ENCODE measurements at places on chromosomes 16 and 17. TPM values are rescaled to one million over a fixed set of nuclear protein-coding genes. Genes with fewer than 3 reads are reported as not detected.

DNA sequence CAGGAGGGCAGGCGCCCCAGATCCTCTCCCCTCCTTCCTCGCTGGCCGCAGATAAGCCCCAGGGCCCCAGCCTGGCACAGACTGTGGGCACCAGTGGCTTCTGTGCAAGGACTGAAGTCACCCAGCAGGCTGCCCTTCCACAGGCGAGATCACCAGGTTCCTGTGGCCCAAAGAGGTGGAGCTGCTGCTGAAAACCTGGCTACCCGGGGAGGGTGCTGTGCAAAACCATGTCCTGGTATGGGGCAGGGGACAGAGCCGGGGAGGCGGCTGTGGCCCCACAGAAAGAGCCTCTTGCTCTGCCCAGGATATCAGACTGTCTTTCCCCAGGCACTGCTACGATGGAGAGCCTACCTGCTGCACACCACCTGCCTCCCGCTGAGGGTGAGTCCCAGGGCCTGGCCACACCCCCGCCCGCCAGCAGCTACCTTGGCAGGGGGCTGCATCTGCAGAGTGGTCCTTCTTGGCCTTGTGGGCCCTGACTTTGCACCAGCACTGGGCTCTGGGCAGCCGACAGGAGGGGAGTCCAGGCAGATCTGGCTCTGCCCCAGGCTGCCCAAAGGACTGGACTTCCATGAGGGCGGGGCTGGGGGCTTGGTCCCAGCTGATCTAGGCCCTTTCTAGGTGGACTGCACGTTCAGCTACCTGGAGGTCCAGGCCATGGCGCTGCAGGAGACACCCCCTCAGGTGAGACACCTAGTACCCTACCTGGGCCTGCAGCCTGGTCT lies 615 bp downstream of the CARMIL2 start:
- DNase-seq = no peak

DNA sequence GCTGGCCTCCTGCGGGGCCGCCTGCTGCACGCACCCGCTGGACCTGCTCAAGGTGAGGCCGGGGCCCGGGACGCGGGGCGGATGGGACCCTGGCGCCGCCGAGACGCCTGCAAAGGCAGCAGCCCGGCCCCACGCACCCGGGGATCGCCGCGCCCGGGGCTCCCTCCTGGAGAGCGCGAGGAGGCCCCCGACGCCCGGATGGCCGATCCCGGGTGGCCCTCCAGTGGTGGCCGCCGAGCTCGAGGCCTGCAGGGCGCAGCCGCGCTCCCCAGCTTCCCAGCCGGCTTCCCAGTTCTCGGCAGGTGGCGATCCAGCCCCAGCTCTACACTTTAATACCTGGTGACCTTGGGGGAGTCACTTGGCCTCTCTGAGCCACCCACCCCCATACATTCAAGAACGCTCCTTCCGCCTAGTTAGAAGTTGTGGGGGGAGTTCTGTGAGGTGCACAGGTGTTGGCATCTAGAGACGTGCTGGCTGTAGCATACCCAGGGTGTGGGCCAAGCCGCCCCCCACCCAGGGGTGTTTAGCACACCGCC lies 452 bp downstream of the SLC25A10 start:
- DNase-seq = no peak

GRCh38 chr16:24975428-24975889 lies 39.7 kb downstream of the ARHGAP17 start:
- no peak for DNase-seq

Gene SPECC1
- total RNA-seq = 24.2 TPM

Gene ZNF287
- total RNA-seq = 5.7 TPM

GRCh38 chr17:78265121-78265520 lies 33.7 kb downstream of the TMEM235 start:
- no peak for DNase-seq

GRCh38 chr17:59315866-59316265 lies 15.6 kb upstream of the YPEL2 start:
- no peak for DNase-seq

Gene C16orf90
- total RNA-seq = not detected

Gene PIPOX
- 0.80 TPM for total RNA-seq

Gene PRPF8
- 228 TPM for total RNA-seq

DNA sequence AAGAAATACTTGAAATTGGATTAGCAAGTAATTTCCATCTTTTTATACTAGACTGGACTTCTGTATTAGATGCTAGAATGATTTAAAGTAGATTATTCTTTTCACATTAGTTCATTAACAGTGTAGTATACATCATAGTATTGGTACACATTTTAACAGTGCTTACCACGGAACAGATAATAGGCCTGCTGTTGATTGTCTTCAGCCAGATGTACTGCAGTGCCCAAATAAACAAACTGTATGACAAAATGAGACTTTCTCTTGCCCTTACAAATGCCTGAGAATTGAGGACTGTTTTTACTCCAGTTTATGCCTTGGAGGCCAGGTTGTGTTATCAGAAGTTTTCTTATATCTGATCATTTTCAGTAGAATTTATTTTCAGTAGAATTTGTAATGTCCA lies 631 bp downstream of the EVI2A start:
- DNase-seq = no peak

GRCh38 chr17:47883589-47884426 lies 12.2 kb upstream of the SP2 start:
- DNase-seq = no peak

- DNase-seq = no peak
These were observed 11.4 kb downstream of the SCGB1C2 start for GRCh38 chr17:148757-149156.

GRCh38 chr17:29623283-29623647 lies 553 bp upstream of the CORO6 start:
- DNase-seq = no peak

DNA sequence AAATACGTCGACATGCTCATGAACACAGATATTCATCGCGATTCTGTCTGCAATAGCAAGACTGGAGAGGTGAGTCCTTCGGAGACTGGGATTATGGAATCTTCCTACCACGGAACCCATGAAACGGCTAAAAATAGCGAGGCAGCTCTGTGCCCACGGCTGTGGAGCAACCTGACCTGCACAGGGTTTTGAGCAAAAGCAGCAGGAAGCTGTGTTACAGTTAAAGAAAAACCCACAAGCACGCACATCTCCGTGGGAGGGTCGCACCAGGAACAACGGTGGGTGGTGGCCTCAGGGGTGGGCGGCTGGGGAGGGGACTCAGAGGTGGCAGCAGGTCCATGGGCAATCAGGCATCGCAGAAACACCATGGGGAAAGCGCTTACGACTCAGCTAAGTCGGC lies 24.8 kb downstream of the SLC38A10 start:
- no peak for DNase-seq

Gene TMEM238L
- 0.23 TPM for total RNA-seq

DNA sequence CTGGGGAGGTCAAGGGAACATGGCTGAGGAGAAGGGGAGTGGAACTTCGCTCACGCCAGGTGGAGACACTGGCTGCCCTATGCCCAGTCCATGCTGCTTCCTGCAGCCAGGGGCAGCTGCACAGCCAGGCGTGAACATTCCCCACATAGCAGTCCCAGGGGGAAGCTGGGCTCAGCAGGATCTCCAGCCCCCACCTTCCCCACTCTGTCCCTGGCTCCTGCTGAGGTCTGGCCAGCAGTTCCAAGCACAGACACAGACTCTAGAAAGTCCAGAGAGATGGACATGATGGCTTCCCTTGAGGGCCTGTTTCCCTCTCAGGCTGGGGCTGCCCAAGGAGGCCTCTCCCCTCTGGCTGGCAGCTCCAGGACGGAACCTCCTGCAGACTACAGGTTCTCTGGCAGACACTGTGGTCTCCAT lies 9.3 kb downstream of the JUP start:
- no peak for DNase-seq

DNA sequence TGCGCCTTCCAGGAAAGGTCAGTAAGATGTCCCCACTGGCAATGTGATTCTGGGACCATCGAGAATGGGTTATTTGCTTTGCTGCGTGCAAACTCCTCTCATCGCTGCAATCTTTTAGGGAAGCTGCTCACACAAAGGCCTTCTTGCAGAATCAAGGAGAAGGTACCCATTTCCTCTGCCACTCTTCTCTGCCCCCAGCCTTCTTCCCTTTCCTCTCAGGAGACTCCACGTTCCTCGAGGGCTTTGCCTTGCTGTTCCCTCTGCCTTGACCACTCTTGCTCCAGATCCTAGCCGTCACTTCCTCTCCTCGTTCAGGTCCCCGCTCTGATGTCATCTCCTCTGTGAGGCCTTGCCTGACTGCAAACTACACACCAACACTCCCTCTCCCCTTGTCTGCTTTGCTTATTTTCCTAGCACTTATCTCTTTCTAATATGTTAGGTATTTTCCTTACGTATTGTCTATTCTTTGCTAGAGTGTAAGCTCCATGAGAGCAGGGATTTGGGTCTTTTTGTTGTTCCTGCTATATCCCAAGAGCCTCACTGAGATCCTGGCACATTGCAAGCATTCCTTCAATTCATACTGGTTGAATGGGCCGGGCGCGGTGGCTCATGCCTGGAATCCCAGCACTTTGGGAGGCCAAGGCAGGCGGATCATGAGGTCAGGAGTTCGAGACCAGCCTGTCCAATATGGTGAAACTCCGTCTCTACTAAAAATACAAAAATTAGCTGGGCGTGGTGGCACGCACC lies 5.3 kb upstream of the CRK start:
- no peak for DNase-seq

- DNase-seq = no peak
These were observed 12.9 kb downstream of the IL21R start for GRCh38 chr16:27414788-27415431.

DNA sequence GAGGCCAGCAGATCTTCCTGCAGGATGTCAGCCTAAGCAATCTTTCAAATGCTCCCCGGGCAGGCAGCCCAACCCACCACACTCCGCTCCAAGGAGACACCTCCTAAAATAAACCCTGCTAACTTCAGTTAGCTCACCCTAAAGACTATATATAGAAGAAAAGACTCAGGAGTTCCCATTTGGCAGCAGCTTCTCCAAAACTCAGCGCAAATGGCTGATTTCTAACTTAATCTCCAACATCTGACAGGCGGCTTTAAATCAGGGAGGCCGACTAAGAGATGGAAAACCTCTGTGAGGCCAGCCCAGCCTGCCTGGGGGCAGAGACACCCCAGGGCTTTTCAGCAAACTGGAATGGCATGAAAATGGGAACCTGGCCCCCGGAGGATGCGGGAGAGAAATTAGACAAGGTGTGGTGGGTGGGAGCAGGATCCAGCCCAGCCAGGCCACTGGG lies 91.6 kb downstream of the XYLT1 start:
- no peak for DNase-seq

- DNase-seq = peak; percentile 86
These were observed at the start of gene SLC13A5 for GRCh38 chr17:6713130-6713917. Gene SLC13A5 (minus strand): TSS chr17:6713369. CDS start chr17:6713333, 36 bp downstream.

Gene LGALS9B
- not detected for total RNA-seq

GRCh38 chr17:4720787-4721186 lies 10.4 kb downstream of the ARRB2 start:
- DNase-seq = no peak

DNA sequence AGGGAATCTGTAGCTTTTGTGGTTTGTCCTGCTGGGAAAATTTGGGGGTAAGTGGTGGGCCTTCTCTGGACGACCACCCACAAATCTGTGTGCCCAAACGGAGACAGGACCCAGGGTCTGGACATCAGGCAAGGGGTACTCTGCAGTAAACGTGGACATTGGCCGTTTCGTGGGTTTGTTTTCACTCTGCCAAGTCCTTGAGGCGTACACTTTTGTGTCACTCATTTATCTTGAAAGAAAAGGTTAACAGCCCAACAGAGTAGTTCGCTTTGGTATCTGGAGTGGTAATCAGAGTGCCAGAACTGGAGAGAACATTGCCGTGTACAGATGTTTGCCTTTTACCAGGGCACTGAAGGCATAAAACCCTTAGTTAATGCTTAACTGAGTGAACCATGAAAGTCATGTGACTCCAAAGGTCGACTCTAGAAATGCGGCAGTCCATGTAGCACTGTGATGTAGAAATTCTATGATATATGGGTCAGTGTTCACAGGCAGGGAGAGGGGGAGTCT lies 15.4 kb downstream of the NAA60 start:
- DNase-seq = no peak

Gene KRT14
- total RNA-seq = 7,487 TPM

DNA sequence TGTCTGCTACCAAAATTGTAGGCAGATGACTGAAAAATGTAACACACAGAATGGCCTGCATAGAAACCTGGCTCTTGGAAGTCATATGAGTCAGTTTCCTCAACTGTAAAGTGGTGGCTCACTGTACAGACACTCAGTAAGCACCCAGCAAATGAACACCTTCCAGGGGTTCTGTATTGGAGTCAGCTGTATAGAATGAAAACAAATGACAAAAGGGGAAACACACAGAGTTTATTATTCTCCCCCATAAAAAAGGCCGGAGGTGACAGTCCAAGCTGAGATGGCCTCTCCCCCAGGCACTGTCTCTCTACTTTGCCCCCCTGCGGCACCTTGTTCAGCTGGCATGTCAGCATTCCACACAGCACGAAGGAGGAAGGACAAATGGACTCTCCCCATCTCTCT lies 6.2 kb upstream of the MEOX1 start:
- DNase-seq = no peak

Gene TEKT5
- 0.20 TPM for total RNA-seq

DNA sequence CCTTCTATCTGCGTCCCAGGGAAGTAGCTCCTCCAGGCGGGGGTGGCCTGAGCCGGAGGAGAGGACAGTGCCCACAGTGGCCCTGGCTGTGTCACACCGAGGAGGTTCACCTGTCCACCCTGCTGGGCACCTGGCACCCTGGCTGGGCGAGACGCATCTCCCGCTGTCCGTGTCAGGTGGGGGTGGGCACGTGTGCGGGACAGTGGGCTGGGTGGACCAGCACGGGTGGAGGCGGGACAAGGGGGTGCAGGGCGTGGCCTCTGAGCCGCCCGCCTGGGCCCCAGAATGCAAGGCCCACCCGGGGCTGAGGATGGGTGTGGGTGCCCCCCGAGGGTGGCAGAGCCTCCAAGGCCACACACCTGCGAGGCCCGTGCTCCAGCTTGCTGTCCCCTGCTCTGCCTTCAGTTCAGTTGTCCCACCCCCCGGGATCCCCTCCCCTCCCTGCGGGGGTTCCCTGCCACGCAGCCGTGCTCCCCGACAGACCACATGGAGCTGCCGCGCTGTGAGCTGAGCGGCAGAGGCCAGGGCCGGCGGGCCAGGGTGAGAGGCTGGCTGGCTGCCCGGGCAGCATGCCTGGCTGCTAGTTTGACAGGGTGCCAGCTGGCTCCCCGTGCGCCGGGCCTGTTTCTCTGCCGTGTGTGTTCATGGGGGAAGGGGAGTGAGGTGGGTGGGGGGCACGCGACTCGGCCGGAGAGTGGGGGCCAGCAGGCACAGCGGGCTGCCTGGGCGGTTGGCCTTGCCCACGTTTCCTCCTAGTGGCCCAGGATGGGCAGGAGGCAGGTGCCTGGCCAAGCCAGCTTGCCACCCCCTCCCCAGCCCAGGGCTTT lies 33.9 kb downstream of the BAHCC1 start:
- peak; percentile 95 for DNase-seq

Data from lower leg skin (tissue), 4 donors.